Activated CD4-positive, alpha-beta T cell treated with anti-CD3 and anti-CD28 coated beads, Interleukin-2, amount 10 ng/mL, durations not matched to agents 7 days and 5 days (primary cell): ENCODE measurements at places on chromosomes 7 and 10. TPM values are rescaled to one million over a fixed set of nuclear protein-coding genes. Genes with fewer than 3 reads are reported as not detected.

GRCh38 chr7:155750255-155751125 lies 61.8 kb downstream of the SHH start:
- no peak overlapping the region for H3K27ac ChIP-seq
- H3K4me3 ChIP-seq = no peak overlapping the region
- no peaks in the 10 kb centered on the region for H3K27me3 ChIP-seq
- DNase-seq = no peak
- peaks cover 45% of the 10 kb centered on the region for H3K36me3 ChIP-seq

- DNase-seq = no peak
- no peaks in the 10 kb centered on the region for H3K36me3 ChIP-seq
- H3K27ac ChIP-seq = no peak overlapping the region
- no peaks in the 10 kb centered on the region for H3K4me1 ChIP-seq
Measured at GRCh38 chr7:55110282-55110992, 91.6 kb downstream of the EGFR start.

DNA sequence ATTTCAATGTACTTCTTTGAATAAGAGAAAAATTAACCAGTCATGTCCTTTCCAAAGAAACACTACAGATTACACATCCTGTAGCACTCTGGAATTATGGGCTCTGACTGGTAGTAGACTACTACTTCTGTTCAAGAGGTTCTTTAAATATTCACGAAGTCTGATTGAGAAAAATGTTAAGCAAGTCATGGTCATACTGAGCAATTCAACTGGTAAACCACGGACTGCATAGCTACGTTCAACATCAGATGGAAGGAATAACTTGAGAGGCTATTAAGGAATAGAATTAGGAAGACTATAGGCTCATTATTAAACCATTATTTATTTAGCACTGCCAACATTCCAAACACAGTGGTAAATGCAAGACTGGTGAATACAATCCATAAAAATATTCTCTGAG lies 160.8 kb downstream of the IMMP2L start:
- no peak overlapping the region for H3K27ac ChIP-seq
- no peaks in the 10 kb centered on the region for H3K36me3 ChIP-seq
- no peak overlapping the region for H3K4me3 ChIP-seq
- DNase-seq = no peak
- no peaks in the 10 kb centered on the region for H3K4me1 ChIP-seq
- no peaks in the 10 kb centered on the region for H3K27me3 ChIP-seq

GRCh38 chr10:116783011-116783655 lies 40.8 kb upstream of the HSPA12A start:
- H3K4me1 ChIP-seq = peaks cover 14% of the 10 kb centered on the region
- no peak for DNase-seq
- peaks cover 18% of the 10 kb centered on the region for H3K27me3 ChIP-seq
- no peak overlapping the region for H3K27ac ChIP-seq
- H3K36me3 ChIP-seq = no peaks in the 10 kb centered on the region
- H3K4me3 ChIP-seq = no peak overlapping the region

- no peak overlapping the region for H3K4me3 ChIP-seq
- H3K36me3 ChIP-seq = no peaks in the 10 kb centered on the region
- no peak for DNase-seq
- H3K4me1 ChIP-seq = peaks cover 15% of the 10 kb centered on the region
- peaks cover 31% of the 10 kb centered on the region for H3K27me3 ChIP-seq
- no peak overlapping the region for H3K27ac ChIP-seq
Measured at GRCh38 chr10:60952846-60953220, 8.8 kb upstream of the RHOBTB1 start.

- H3K27ac ChIP-seq = no peak overlapping the region
- peaks cover 9% of the 10 kb centered on the region for H3K27me3 ChIP-seq
- DNase-seq = no peak
- no peaks in the 10 kb centered on the region for H3K36me3 ChIP-seq
Measured at GRCh38 chr10:10508211-10508610, 509.5 kb upstream of the CELF2 start.

GRCh38 chr10:128109707-128110106 lies 16.5 kb downstream of the MKI67 start:
- DNase-seq = no peak
- no peak overlapping the region for H3K27ac ChIP-seq
- H3K4me3 ChIP-seq = no peak overlapping the region
- no peaks in the 10 kb centered on the region for H3K27me3 ChIP-seq

- H3K4me3 ChIP-seq = no peak overlapping the region
- DNase-seq = no peak
- H3K27ac ChIP-seq = no peak overlapping the region
Measured at GRCh38 chr7:128271471-128271941, 30.4 kb downstream of the LEP start.

DNA sequence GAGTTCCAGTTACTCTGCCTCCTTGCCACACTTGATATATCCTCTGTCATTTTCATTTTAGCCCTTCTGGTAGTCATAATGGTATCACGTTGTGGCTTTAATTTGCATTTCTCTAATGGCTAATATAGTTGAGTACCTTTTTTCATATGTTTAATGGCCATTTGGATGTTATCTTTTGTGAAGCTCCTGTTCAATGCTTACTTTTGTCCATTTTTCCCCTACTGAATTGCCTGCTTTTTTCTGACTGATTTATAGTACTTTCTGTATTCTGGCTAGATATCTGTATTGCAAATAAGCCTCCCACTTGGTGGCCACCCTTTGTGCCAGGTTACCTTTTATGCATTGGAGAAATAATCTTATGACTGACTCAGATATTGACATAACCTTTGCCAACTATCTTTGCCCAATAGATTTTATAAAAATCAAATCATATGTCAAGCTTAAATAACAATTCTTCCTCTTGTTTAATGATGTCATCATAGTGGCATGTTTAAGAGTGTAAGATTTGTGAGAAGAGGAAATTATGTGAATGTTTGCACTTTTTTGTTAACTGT lies 50.6 kb downstream of the PRPF18 start:
- H3K27me3 ChIP-seq = no peaks in the 10 kb centered on the region
- no peak for DNase-seq
- H3K36me3 ChIP-seq = peaks cover 46% of the 10 kb centered on the region
- H3K27ac ChIP-seq = no peak overlapping the region
- H3K4me1 ChIP-seq = no peaks in the 10 kb centered on the region

GRCh38 chr10:89547853-89548513 lies 12.6 kb upstream of the SLC16A12 start:
- no peak overlapping the region for H3K4me3 ChIP-seq
- H3K4me1 ChIP-seq = no peaks in the 10 kb centered on the region
- H3K27me3 ChIP-seq = peaks cover 11% of the 10 kb centered on the region
- DNase-seq = no peak
- no peaks in the 10 kb centered on the region for H3K36me3 ChIP-seq

- no peak for DNase-seq
- peaks cover 3% of the 10 kb centered on the region for H3K27me3 ChIP-seq
- no peaks in the 10 kb centered on the region for H3K36me3 ChIP-seq
Measured at GRCh38 chr10:132486539-132487121, 51.0 kb upstream of the INPP5A start.

DNA sequence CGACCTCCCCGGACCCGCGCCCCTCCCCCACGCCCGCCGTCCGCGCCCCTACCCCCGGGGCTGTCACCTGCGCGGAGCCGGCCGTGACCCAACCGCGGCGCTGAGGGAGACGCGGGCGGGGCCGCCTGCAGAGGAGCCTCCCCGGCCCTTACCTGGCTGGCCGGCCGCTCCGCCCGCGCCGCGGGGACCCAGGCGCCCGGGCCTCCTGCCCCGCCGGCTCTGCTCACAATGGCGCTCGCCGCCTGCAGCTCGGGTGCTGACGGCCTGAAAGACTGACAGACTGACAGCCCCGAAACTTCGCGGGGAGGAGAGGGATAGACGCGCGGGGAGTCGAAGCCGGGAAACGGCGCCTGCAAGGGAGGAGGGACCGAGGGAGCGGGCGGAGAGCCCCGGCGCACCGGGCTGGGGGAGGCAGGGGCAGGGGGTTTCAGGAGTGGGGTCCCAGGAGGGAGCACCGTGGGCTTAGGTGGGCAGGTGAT lies 393 bp downstream of the ZNF467 start:
- H3K27ac ChIP-seq = no peak overlapping the region
- no peaks in the 10 kb centered on the region for H3K36me3 ChIP-seq
- H3K4me3 ChIP-seq = peak overlapping the region; percentile 50

DNA sequence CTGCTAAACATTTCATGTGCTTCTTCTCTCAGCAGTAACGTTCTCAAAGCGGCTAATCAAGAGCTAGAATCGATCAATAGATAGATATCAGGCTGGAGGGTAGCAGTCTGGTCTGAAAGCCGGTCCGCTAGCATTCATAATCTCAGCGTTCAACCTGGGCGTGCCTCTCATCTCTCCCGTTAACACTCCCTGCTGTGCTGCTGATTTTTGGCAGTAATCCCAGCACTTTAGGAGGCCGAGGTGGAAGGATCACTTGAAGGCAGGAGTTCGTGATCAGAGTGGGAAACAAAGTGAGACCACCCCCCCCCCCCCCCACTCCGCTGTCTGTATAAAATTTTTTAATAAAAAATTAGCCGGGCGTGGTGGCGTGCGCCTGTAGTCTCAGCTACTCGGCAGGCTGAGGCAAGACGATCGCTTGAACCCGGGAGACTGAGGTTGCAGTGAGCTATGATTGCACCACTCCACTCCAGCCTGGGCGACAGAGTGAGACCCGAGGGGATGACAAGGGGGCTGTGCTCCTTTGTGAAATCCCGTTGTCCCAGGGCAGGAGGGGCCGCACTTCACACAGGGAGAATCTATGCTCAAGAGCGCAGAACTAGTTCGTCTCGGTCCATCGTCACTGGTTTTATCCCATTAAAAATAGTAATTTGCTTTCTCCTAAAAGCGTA lies 624 bp upstream of the CEP55 start:
- peaks cover 22% of the 10 kb centered on the region for H3K36me3 ChIP-seq
- H3K4me1 ChIP-seq = peaks cover 41% of the 10 kb centered on the region
- peak overlapping the region; percentile 95 for H3K4me3 ChIP-seq
- H3K27ac ChIP-seq = peak overlapping the region; percentile 96
- H3K27me3 ChIP-seq = no peaks in the 10 kb centered on the region

DNA sequence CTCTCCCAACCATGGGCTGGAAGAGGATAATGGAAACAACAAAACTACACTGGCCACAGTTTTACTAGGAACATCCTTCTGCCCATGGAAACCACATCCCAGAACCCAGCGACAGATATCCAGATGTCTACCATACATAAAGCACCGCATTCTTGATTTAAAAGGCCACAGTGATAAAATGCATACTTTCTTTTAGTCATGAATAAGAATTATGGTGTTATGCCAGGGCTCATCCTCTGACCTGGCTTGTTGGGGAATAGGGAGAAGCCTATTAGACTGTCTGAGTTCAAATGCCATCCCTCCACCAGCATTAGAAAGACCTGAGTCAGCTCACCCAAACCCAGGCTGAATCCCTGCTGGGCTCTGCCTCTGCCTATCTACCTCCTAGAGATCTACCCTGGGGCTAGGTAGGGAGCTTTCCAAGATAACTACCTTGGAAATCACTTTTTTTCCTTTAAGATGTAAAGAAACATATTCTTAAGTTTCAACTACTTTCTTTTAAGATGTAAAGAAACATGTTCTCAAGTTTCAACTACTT lies 5.2 kb downstream of the ABCA13 start:
- H3K4me3 ChIP-seq = no peak overlapping the region
- H3K27ac ChIP-seq = no peak overlapping the region
- H3K4me1 ChIP-seq = no peaks in the 10 kb centered on the region
- H3K36me3 ChIP-seq = no peaks in the 10 kb centered on the region

GRCh38 chr7:131893631-131894340 lies 337.4 kb upstream of the PODXL start:
- DNase-seq = no peak
- H3K27ac ChIP-seq = no peak overlapping the region
- peaks cover 3% of the 10 kb centered on the region for H3K27me3 ChIP-seq
- H3K4me3 ChIP-seq = no peak overlapping the region

- H3K27ac ChIP-seq = no peak overlapping the region
- no peak overlapping the region for H3K4me3 ChIP-seq
- H3K27me3 ChIP-seq = no peaks in the 10 kb centered on the region
- no peak for DNase-seq
- no peaks in the 10 kb centered on the region for H3K36me3 ChIP-seq
- H3K4me1 ChIP-seq = no peaks in the 10 kb centered on the region
Measured at GRCh38 chr7:40775877-40776276, 641.1 kb downstream of the SUGCT start.

The KMT2C gene
- total RNA-seq = 74.0 TPM

The FOXI2 gene
- not detected for total RNA-seq

The ASL gene
- total RNA-seq = 24.1 TPM

The SAMD9 gene
- total RNA-seq = 67.3 TPM

The UCMA gene
- not detected for total RNA-seq

The WNT8B gene
- total RNA-seq = 0.10 TPM

The PTF1A gene
- not detected for total RNA-seq
